ENCODE measurements at places on chromosomes 7 and 10. TPM values are rescaled to one million over a fixed set of nuclear protein-coding genes. Genes with fewer than 3 reads are reported as not detected.

Gene PLEKHS1
- total RNA-seq: under 0.01 TPM

Gene NUPR2
- total RNA-seq: not detected

Gene LEP
- total RNA-seq: not detected

Gene SGCE
- 92.8 TPM for total RNA-seq

Gene FAM107B
- total RNA-seq: 19.0 TPM

Gene ZNF248
- 11.3 TPM for total RNA-seq

Gene PVRIG
- total RNA-seq: not detected

Gene METTL27
- 1.6 TPM for total RNA-seq

Gene PNLIPRP3
- not detected for total RNA-seq

Gene NEUROD6
- total RNA-seq: not detected

Gene MBL2
- total RNA-seq: not detected

Gene SPDYE8
- not detected for total RNA-seq

Gene PNLIP
- total RNA-seq: not detected

Gene TMEM26
- 6.4 TPM for total RNA-seq

Gene CALCR
- total RNA-seq: under 0.01 TPM

Gene VWC2
- not detected for total RNA-seq

Gene PAX4
- total RNA-seq: not detected

Gene MALRD1
- 1.7 TPM for total RNA-seq

Gene ZNF727
- not detected for total RNA-seq

Gene LIPM
- not detected for total RNA-seq

Gene CLDN15
- 3.2 TPM for total RNA-seq

Gene CEP41
- total RNA-seq: 9.7 TPM

Gene DEPP1
- 29.8 TPM for total RNA-seq

Gene TMEM176B
- not detected for total RNA-seq

All from fibroblast of villous mesenchyme (primary cell).